ENCODE measurements at places on chromosomes 5 and 9. TPM values are rescaled to one million over a fixed set of nuclear protein-coding genes. Genes with fewer than 3 reads are reported as not detected.
A peak's percentile ranks its signal among the peaks of the same experiment; 100 is the strongest.

- no peaks in the 10 kb centered on the region for H3K4me1 ChIP-seq
- H3K36me3 ChIP-seq = no peaks in the 10 kb centered on the region
- H3K27ac ChIP-seq = no peak overlapping the region
- H3K4me3 ChIP-seq = no peak overlapping the region
- peaks cover 11% of the 10 kb centered on the region for H3K27me3 ChIP-seq
- DNase-seq = peak; percentile 21
Measured at GRCh38 chr9:127021664-127022363, 100.6 kb downstream of the ANGPTL2 start.

DNA sequence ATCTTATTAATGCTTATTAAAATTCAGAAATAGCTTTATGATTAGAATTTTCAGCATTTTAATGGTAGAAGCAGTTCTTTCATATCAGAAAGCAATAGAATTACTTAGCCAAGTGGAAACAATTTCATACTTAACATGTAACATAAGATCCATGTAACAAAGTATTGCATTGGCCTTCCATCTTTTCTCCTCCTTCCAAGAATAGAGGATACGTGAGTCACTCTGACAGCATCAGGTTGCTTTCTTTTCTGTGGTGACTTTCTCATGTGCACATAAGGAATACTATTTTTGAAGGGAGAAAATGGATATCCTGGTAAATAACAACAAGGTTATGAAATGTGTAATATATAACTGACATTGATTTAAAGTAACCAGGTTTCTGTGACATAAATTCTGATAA is 272.2 kb downstream of the ANXA1 start:
- no peak overlapping the region for H3K27ac ChIP-seq
- H3K36me3 ChIP-seq = no peaks in the 10 kb centered on the region

DNA sequence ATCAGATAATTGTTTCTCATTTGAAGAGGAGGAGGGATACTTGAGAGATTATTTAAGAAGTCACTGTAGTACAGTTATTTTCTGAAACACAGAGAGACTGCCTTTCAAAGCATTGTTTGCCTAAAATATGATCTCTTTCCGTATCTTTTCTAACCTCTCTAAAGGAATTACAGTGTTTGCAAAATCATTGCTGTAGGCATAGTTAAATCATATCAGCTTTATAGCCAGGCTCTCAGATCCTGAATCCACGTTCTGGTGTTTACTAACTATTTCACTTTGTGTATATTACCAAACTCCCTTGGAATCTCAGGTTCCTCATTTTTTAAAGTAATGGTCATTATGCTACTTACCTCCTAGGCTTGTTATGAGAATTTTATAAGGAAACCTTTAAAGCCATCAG is 1151.6 kb upstream of the CDH9 start:
- H3K36me3 ChIP-seq = no peaks in the 10 kb centered on the region
- no peaks in the 10 kb centered on the region for H3K27me3 ChIP-seq
- no peak for DNase-seq
- H3K4me3 ChIP-seq = no peak overlapping the region
- no peaks in the 10 kb centered on the region for H3K4me1 ChIP-seq
- no peak overlapping the region for H3K27ac ChIP-seq

DNA sequence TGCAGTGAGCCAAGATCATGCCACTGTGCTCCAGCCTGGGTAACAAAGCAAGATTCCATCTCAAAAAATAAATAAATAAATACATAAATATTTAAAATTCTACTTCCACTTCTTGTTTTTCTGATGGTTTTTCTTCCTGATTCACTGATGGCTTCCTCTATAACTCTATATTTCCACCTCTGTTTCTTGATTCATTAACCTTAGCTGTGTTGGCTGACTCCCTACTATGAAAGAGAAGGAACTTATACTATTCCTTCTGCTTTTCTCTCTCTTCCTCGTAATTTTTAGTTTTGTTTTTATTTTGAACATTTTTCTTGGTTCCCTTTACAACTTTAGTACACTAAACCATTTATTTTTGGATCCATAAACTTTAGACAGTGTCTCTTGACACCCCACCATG is 103.5 kb downstream of the MAMDC2 start:
- H3K4me1 ChIP-seq = no peaks in the 10 kb centered on the region
- no peak overlapping the region for H3K27ac ChIP-seq
- no peaks in the 10 kb centered on the region for H3K36me3 ChIP-seq
- DNase-seq = no peak

DNA sequence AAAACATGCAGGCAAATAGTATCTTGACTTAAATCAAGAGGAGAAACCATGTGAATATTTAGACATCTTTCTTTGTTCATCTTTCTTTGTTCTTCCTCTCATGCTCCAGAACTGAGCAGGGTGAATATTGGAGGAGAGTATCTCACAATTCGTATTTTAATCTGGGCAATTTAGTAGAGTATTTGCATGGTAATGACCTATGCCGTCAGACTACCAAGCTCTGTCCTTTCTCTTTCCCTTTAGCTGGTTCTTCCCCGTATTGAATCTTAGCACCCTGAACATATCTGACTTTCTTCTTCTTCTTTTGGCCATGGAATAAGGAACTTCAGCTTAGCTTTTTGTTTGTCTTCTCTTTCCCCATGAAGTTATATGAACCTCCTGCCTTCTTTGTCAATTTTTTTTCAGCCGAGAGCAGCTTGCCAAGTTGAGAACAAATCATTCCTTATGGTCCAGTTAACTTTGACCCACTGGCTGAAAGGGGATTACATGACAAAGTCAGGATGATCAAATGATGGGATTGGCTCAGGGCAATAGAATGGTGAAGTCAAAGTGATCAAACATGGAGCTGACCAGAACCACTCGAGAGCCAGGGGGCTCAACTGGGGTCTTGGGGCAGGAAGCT is 95.8 kb downstream of the DAPK1 start:
- peaks cover 17% of the 10 kb centered on the region for H3K4me1 ChIP-seq
- no peak overlapping the region for H3K27ac ChIP-seq
- H3K27me3 ChIP-seq = no peaks in the 10 kb centered on the region
- DNase-seq = no peak

DNA sequence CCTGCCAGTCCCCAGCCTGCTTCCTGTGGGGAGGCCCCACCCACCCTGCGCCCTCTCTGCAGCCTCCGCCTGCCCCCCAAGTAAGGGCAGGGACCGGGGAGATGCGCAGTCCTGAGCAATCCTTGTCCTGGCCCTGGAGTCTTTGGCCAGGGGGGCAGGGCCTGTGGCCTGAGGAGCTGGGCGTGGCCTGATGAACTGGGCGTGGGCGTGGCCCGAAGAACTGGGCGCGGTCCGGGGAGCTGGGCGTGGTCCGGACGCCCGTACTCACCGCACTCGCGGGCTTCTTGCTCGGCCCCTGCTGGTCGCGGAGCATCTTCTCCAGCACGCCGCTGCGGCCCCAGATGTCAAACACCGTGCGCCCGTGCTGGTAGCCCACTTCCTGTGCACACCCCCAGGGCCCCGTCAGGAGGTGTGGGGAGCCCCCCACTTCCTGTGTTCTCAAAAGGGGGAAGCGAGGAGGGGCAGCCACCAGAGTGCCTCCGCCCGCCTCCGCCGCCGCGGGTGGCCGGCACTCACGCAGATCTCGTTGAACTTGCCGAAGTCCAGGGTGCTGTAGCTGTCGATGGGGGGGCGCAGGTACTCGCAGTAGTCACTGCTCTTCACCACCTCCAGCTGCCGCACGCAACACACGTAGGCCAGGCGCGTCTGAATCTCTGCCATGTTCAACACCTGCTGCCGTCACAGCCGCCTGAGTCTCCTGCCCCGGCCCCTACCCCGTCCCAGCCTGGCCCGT is 2.7 kb upstream of the NSMF start:
- no peak overlapping the region for H3K27ac ChIP-seq
- H3K36me3 ChIP-seq = peaks cover 12% of the 10 kb centered on the region
- H3K27me3 ChIP-seq = no peaks in the 10 kb centered on the region
- peaks cover 95% of the 10 kb centered on the region for H3K4me1 ChIP-seq

- no peaks in the 10 kb centered on the region for H3K36me3 ChIP-seq
- no peaks in the 10 kb centered on the region for H3K27me3 ChIP-seq
- no peak for DNase-seq
- H3K4me1 ChIP-seq = no peaks in the 10 kb centered on the region
- H3K27ac ChIP-seq = no peak overlapping the region
Measured at GRCh38 chr5:41256400-41256799, 43.1 kb upstream of the C6 start.

- H3K4me1 ChIP-seq = peaks cover 51% of the 10 kb centered on the region
- no peak overlapping the region for H3K27ac ChIP-seq
- no peaks in the 10 kb centered on the region for H3K36me3 ChIP-seq
Measured at GRCh38 chr9:129338724-129339430, 160.8 kb upstream of the IER5L start.

GRCh38 chr5:112294126-112294525 is 125.0 kb downstream of the EPB41L4A start:
- no peak overlapping the region for H3K4me3 ChIP-seq
- H3K36me3 ChIP-seq = no peaks in the 10 kb centered on the region
- no peaks in the 10 kb centered on the region for H3K27me3 ChIP-seq

GRCh38 chr5:56698463-56699381 is 116.6 kb upstream of the MAP3K1 start:
- no peaks in the 10 kb centered on the region for H3K36me3 ChIP-seq
- H3K27ac ChIP-seq = no peak overlapping the region
- no peak for DNase-seq
- H3K4me1 ChIP-seq = no peaks in the 10 kb centered on the region

DNA sequence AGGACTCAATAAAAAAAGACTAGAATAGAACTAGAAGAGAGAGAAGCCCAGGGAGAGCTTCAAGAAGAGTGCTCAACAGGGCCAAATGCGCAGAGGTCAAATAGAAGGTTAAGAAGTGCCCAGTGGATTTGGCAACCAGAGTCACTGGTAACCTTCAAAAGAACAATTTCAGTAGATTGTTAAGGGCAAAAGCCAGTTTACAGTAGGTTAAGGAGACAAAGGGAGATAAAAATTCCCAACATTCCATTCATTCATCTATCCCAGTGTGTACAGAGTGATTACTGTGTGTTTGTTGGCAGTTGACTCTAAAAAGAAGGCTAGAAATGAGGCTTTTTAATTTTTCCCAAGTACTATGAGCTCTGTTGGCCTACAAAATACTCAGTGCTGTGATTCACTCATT is 69.4 kb downstream of the RIGI start:
- H3K27ac ChIP-seq = no peak overlapping the region
- no peaks in the 10 kb centered on the region for H3K4me1 ChIP-seq
- H3K36me3 ChIP-seq = peaks cover 9% of the 10 kb centered on the region
- H3K27me3 ChIP-seq = no peaks in the 10 kb centered on the region
- DNase-seq = no peak

DNA sequence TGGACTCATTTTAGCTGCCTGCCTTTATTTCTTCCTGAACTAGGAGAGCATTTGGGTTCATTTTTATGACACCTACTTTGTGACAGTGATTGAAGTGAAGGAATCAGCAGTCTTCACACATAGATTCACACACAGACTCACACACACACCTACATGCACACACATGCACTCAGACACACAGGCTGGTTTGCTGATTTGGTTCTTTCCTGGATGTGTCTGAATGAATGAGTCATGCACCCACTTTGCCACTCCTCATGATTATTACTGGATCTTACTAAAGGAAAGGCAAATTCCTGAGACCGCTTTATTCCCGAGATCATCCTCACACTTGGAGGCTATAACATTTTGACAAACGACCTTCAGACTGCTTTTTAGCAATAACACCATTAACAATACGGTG is 529.5 kb downstream of the AGTPBP1 start:
- H3K4me1 ChIP-seq = no peaks in the 10 kb centered on the region
- H3K4me3 ChIP-seq = no peak overlapping the region
- H3K36me3 ChIP-seq = no peaks in the 10 kb centered on the region
- H3K27me3 ChIP-seq = no peaks in the 10 kb centered on the region

- DNase-seq = peak; percentile 88
- H3K36me3 ChIP-seq = no peaks in the 10 kb centered on the region
- H3K27me3 ChIP-seq = no peaks in the 10 kb centered on the region
- H3K4me1 ChIP-seq = peaks cover 50% of the 10 kb centered on the region
- peak overlapping the region; percentile 78 for H3K27ac ChIP-seq
Measured at GRCh38 chr5:154840435-154841272, 9.7 kb downstream of the FAXDC2 start.

DNA sequence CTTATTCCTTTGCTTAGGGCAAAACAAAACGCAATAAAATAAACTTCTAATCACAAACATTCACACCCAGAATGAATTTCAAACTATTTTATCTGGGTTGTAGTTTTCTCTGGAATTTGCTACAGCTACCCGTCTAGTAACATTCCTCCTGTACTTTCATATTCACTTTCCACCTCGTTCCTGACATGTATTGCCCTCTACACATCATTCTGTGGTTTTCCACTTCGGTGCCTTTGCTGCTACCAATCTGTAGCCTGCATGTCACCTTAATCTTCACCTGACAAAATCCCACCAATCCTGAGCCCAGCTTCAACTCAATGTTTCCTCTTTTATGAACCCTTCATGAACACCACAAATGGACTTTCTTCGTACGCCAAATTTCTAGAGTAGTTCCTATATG is 694.1 kb upstream of the C9orf72 start:
- H3K36me3 ChIP-seq = no peaks in the 10 kb centered on the region
- no peaks in the 10 kb centered on the region for H3K4me1 ChIP-seq
- no peak overlapping the region for H3K4me3 ChIP-seq
- H3K27ac ChIP-seq = no peak overlapping the region
- H3K27me3 ChIP-seq = no peaks in the 10 kb centered on the region

- H3K36me3 ChIP-seq = no peaks in the 10 kb centered on the region
- H3K4me1 ChIP-seq = no peaks in the 10 kb centered on the region
- DNase-seq = no peak
Measured at GRCh38 chr5:73793911-73794310, 167.9 kb downstream of the ARHGEF28 start.

GRCh38 chr9:94870793-94871558 is 144.5 kb downstream of the AOPEP start:
- H3K27ac ChIP-seq = no peak overlapping the region
- H3K27me3 ChIP-seq = no peaks in the 10 kb centered on the region
- no peak overlapping the region for H3K4me3 ChIP-seq
- no peaks in the 10 kb centered on the region for H3K36me3 ChIP-seq
- no peak for DNase-seq

GRCh38 chr9:16133556-16134227 is 580.8 kb downstream of the CCDC171 start:
- peak; percentile 52 for DNase-seq
- H3K27me3 ChIP-seq = no peaks in the 10 kb centered on the region
- no peaks in the 10 kb centered on the region for H3K4me1 ChIP-seq
- H3K36me3 ChIP-seq = no peaks in the 10 kb centered on the region
- H3K27ac ChIP-seq = no peak overlapping the region
- no peak overlapping the region for H3K4me3 ChIP-seq

- no peaks in the 10 kb centered on the region for H3K4me1 ChIP-seq
- H3K4me3 ChIP-seq = no peak overlapping the region
- H3K27ac ChIP-seq = no peak overlapping the region
Measured at GRCh38 chr5:30605693-30606268, 587.7 kb upstream of the CDH6 start.

TNFSF15 gene
- total RNA-seq = not detected

BAAT gene
- 0.27 TPM for total RNA-seq

FOXI1 gene
- total RNA-seq = not detected

SLC4A9 gene
- total RNA-seq = not detected

CNOT8 gene
- 47.7 TPM for total RNA-seq

SLC34A3 gene
- total RNA-seq = not detected

SKP1 gene
- total RNA-seq = 303 TPM

HEMGN gene
- total RNA-seq = 101 TPM

GPR150 gene
- total RNA-seq = not detected

SPATA31E1 gene
- not detected for total RNA-seq

POLK gene
- 15.3 TPM for total RNA-seq

PGM5 gene
- 0.45 TPM for total RNA-seq

NPR3 gene
- total RNA-seq = not detected

FAM240B gene
- not detected for total RNA-seq
